Aorta (tissue), 5 donors: ENCODE measurements at places on chromosomes 3 and 15. TPM values are rescaled to one million over a fixed set of nuclear protein-coding genes. Genes with fewer than 3 reads are reported as not detected.

- no peak for DNase-seq
These were observed 324.0 kb downstream of the DIPK2A start for GRCh38 chr3:144295613-144296012.

DNA sequence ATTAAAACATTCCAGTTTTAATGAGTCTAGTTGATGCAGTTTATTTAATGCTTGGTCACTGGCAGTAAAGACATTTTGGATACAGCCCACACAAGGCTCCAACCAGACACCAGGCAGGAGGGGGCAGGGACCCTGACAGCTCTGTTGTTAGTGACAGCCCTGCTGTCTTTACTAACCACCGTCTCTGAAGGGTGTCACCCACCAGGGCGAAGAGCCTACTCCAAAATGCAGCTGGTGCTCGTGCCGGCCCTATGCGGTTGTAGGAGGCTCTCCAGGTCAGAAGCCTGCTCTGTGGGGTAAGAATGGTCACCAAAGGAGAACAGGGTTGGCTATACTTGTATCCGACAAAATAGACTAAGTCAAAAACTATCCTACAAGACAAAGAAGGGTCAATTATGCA is 132.2 kb downstream of the ATP10A start:
- no peak for DNase-seq

GRCh38 chr15:69225355-69226022 is 65.1 kb downstream of the GLCE start:
- no peak for DNase-seq

ARPIN gene
- 9.8 TPM for polyA plus RNA-seq

SCN11A gene
- not detected for polyA plus RNA-seq

ATP10A gene
- polyA plus RNA-seq: 3.6 TPM

RASL12 gene
- 51.3 TPM for polyA plus RNA-seq

NR2E3 gene
- 0.46 TPM for polyA plus RNA-seq

RPUSD2 gene
- 4.4 TPM for polyA plus RNA-seq
